Midbrain (tissue), 1 donor: ENCODE measurements at places on chromosomes 4 and X.
A peak's percentile ranks its signal among the peaks of the same experiment; 100 is the strongest.

GRCh38 chr4:35125995-35126712 lies 1118.2 kb downstream of the ARAP2 start:
- no peak for DNase-seq

GRCh38 chr4:31106419-31106818 lies 386.2 kb downstream of the PCDH7 start:
- no peak for DNase-seq

DNA sequence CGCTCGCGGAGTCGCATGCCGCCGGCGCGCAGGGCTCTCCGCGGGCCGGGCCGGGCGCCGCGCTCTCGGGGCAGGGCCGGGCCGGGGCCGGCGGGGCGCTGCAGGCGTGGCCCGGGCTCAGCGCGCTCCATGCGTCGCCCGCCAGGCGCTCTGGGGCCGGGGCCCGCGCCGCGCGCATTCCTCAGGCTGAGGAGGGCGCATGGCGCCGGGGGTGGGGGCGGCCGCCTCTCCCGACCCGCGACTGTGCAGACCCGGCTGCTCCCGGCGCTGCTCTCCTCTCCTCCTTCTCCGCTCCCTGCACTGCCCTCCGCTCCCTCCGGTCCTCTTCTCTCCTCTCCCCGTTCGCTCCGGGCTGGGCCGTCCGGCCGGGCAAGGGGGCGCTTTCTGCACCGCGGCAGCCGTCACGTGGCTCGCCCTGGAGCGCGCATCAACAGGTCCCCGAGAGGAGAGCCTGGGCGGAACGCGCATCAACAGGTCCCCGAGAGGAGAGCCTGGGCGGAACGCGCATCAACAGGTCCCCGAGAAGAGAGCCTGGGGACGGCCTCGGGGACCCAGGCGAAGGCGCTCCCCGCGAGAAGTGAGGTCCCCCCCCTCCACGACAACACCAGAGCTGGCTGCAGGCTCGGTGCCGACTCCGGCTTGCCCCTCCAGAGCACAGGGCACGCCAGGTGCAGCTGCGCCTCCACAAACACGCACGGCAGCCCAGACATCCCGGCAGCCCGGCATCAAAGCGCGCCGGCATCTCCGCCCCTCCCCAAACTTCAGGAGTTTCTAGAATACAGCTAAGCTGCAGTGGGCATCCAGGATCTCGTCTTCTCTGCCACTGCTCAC lies 12.9 kb downstream of the PPP2R3B start:
- no peak for DNase-seq

GRCh38 chr4:32686123-32686522 lies 1966.0 kb downstream of the PCDH7 start:
- no peak for DNase-seq

DNA sequence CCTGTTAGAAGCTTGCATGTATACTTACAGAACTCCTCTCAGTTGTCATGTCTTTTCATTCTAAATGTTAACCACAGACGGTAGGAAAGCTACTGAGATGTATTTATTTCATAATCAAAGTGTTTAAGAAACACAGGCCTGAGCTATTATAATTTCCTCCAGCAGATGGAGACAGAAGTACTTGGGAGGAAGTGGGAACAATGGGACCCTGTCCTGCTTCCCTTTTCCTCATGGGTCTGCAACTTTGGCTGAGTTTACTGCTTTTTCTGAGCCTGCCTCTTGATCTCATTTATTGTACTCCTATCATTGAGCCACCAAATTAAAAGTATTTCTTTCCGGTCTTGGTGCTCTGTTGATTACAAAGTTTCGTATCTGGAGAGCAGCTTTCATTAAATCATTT lies 67.7 kb upstream of the SPANXN2 start:
- DNase-seq = no peak

DNA sequence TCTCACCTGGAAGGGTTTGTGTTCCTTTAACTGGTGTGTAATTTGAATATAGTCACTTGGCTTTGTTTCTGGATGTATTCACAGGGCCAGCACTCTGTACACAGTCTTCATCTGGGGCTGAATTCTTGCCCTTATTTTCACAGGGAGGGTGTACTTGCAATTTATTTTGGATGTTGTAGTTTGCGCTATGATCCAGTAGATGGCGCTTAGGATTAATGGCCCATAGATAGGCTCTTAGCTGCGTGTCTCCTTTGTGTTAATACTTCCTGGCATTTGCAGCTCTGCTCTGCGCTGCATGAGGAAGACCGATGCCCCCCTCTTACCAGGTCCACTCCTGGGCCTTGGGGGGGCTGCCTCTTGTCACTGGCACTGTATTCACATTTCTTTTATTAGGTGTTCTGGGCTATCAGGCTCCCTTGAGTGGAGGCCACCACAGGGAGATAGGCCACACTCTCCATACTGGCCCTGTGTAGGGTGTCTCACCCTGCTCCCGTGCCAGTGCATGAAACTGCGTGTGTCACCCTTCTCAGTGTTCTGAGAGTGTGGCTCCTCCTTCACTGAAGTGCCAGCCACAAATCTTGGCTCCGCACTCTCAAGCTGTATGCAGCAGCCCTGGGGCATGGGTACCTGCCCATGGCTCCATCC lies 562.2 kb downstream of the ZIC3 start:
- DNase-seq = no peak

DNA sequence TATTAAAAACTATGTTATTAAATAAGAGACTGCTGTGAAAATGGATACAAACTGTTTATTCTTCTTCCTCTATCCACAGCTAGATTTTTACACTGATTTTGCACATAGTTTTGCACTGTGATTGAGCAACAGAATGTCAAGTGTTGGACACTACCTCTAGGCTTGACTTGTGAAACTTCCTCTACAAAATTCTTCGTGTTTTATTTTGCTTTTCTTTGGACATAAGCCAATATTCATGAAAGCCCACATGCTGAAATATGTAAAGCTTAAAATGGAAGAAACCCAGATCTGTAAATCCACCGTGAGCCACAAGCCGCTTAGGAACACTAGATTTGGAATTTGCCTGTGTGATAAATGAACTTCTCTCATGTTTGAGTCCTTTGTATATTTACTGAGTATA lies 849.4 kb downstream of the FSTL5 start:
- no peak for DNase-seq

DNA sequence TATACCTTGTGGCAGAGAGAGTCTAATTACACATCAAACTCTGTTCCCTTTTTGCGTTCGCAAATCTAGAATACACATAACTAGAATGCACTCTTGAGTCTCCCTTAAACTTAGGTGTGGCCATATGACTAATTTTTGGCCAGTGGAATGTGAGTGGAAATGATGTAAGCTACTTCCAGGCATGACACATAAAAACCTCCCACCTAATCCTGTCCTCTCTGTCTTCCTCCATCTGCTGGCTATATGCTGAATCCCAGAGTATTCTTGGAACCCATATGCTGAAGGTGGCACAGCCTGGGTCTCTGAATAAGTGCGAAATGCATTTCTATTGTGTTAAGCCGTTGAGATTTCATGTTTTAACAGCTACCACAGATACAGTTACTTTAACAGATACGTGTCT lies 269.9 kb upstream of the NRK start:
- no peak for DNase-seq

GRCh38 chr4:15237648-15238230 lies 190.1 kb upstream of the C1QTNF7 start:
- DNase-seq = no peak

DNA sequence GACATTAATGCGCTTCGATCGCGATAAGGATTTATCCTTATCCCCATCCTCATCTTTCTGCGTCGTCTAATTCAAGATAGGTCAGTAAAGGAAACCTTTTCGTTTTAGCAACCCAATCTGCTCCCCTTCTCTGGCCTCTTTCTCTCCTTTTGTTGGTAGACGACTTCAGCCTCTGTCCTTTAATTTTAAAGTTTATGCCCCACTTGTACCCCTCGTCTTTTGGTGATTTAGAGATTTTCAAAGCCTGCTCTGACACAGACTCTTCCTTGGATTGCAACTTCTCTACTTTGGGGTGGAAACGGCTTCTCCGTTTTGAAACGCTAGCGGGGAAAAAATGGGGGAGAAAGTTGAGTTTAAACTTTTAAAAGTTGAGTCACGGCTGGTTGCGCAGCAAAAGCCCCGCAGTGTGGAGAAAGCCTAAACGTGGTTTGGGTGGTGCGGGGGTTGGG lies 528 bp upstream of the FGF2 start:
- DNase-seq = no peak

- DNase-seq = no peak
Observed at GRCh38 chr4:158811216-158811540, 42.4 kb downstream of the FNIP2 start.

- DNase-seq = no peak
Observed at GRCh38 chr4:105194328-105195231, 47.9 kb downstream of the TET2 start.

GRCh38 chrX:13123247-13123856 lies 78.9 kb upstream of the FAM9C start:
- no peak for DNase-seq

DNA sequence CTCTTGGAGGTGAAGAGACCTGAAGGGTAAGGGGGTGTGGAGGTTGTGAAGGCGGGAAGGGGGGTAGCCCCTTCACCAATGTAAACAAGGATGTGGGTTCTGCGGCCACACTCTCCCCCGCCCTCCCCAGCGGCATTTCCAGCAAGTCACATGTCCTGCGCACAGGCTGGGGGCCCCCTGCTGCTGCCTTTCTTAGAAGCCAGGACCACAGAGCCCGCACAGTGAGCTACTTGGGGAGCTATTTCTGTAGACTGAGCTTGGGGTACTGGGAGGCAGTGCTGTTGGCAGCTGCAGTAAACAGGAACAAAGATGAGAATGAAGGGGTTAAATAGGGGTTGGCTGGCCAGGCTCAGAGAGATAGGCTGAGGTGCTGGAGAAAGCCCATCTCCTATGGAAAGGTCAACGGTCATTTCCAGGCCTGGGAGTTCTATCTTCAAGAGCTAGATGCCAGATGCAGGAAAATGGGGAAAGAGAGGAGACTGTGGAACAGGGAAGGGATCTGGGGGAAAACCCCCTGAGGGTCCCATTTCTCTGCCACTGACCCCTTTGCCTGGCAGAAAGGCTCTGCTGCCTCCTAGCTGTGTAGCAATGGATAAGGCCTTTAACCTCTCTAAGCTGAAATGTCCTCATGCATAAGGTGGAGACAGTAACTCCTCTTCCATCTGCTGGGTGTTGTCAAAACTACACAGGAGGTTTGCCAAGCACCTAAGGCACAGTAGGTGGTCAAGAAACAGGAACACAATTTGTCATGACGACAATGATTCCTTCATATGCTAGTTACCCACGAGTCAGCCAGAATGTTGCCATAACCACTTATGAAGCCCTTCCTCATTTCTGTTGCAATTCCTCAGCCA lies 18.5 kb upstream of the PIM2 start:
- DNase-seq = no peak

- DNase-seq = no peak
Observed at GRCh38 chrX:114365065-114365834, 218.6 kb upstream of the HTR2C start.

DNA sequence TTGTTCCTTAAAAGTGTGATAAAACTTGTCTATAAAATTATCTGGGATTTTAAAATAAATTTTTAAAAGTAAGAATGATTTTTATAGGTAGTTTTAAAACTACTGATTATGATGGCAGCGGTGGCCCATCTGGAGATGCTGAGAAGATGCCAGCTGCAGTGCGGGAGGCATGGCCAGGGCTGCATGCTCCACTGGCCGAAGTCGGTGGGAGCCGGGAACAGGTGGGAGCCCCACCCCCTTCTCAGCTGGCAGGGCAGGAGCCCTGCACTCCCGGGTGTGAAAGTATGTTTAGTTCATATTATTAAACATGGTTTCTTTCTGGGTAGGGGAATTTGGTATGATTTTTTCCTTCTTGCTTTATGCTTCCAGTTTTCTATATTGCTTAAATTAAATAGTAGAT lies 63.8 kb downstream of the CORIN start:
- no peak for DNase-seq

GRCh38 chr4:48748949-48749596 lies 31.0 kb downstream of the FRYL start:
- no peak for DNase-seq

- DNase-seq = no peak
Observed at GRCh38 chrX:45601052-45601451, 400.4 kb upstream of the DIPK2B start.

- DNase-seq = no peak
Observed at GRCh38 chr4:150219841-150220240, 141.6 kb downstream of the DCLK2 start.

DNA sequence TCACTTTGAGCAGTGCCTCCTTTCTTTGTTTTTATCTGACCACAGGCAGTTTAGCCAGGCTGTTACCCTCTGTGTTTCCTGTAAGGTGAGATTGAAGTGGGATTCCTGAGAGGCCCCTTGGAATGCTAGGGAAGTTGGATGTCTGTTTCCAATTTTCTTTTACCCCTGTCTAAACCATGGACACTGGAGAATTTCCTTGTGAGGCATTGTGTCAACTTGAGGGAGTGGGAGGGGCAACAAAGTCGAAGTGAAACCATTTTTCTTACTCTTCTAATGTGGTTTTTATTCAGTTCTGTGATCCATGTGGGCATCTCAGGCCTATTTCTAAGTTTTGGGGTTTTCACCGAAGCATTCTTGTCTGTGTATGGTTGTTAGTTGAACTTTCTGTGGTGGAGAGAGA lies 296.1 kb upstream of the UGT8 start:
- DNase-seq = no peak

DNA sequence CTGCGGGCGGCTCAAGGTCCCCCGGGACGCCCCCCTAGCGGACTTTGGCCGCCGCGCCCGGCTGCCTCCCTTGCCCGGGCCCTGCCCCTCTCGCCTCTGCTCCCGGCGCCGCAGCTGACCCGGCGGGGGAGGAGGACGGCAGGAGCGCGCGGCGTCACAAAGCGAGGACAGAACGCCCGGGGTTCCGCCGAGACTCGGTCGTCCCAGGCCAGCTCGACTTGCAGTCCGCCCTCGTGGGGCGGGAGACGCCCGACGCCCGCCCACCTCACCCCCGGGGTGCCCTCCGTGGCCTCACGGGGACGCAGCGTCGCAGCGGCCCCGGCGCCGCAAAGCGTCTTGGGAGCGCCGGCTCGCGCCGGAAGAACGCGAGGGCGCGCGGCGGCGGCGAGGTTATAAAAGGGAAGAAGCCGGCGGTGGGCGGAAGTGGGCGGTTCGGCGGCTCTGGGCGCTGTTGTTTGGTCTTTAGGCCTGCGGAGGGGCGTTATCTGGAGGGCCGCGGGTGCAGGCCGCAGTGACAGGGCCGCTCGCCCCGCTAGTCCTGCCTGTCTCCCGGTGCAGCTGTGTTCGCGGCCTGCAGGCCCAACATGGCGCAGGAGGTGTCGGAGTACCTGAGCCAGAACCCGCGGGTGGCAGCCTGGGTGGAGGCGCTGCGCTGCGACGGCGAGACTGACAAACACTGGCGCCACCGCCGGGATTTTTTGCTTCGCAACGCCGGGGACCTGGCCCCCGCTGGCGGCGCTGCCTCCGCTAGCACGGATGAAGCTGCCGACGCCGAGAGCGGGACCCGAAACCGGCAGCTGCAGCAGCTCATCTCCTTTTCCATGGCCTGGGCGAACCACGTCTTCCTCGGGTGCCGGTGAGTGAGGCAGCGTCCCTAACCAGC lies at the start of gene CDKN2AIP:
Gene CDKN2AIP (plus strand): TSS at position 423 of the 883 bp plus-strand sequence. CDS start 162 bp downstream, at position 585.
- peak; percentile 92 for DNase-seq

DNA sequence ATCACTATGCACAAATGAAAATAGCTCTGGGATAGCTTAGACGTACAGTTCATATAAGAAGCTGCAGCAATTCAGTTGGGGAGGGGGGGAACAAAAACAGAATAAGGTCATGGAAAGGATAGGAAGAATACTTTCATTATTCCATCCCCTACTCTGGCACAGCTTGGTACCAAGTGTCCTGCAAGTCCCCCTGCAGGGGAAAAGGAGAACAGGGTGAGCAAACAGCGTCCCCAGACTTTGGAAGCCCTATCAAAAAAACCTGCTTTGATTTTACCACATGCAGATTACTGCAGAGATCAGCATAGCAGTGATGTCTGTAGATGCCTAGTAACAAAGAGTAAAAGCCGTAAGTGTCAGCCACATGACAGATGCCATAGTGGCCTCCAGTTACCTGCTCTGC lies 209.4 kb upstream of the NEIL3 start:
- no peak for DNase-seq
